ENCODE measurements at places on chromosomes 3 and 15. TPM values are rescaled to one million over a fixed set of nuclear protein-coding genes. Genes with fewer than 3 reads are reported as not detected.
A peak's percentile ranks its signal among the peaks of the same experiment; 100 is the strongest.

Gene KCNMB3
- total RNA-seq: 0.38 TPM

Gene TMCO5A
- not detected for total RNA-seq

Gene TTC23
- 18.6 TPM for total RNA-seq

Gene IL17RB
- not detected for total RNA-seq

Gene GP5
- 0.11 TPM for total RNA-seq

Gene WDR93
- not detected for total RNA-seq

Gene AADACL2
- total RNA-seq: not detected

DNA sequence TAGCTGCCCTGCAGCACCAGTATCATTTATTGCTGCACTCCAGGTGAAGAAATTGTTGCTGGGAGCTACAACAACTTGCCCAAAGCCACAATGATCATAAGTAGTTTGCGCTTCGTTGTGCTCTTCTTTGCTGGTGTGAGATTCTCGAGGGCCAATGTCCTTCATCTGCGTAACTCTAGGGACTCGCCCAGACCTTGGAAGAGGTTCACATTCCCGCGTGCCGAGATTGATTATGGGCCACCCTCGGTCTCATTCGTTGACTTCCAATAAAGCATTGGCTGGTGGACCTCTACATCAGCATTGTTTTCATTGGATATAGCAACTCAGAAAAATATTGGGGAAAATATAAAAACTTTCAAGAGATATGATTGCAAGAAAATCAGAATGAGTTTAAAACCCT, 423 bp upstream of the PHLDB2 start:
- DNase-seq: no peak

- DNase-seq: no peak
Observed at GRCh38 chr3:139463466-139463865, 12.8 kb downstream of the RBP2 start.

GRCh38 chr3:178353006-178353694, 183.1 kb upstream of the KCNMB2 start:
- peak; percentile 50 for DNase-seq

DNA sequence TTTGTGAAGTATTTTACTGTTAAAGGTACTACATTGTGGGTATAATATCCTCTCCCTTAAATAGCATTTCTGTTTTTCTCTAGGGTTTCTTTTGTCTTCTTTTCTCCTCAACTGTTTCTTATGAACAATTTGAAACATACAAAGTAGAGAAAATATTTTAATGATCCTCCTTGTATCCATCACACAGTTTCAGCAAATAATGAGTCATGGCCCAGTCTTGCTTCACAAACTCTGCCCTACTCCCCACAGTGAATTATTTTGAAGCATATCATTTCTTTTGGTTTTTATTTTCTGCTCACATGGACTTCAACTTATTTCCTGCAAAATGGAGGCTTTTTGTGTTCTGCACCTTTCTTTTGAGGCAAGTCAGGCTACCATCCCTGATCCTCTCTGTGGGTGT, 6.1 kb upstream of the SCAANT1 start:
- peak; percentile 80 for DNase-seq

DNA sequence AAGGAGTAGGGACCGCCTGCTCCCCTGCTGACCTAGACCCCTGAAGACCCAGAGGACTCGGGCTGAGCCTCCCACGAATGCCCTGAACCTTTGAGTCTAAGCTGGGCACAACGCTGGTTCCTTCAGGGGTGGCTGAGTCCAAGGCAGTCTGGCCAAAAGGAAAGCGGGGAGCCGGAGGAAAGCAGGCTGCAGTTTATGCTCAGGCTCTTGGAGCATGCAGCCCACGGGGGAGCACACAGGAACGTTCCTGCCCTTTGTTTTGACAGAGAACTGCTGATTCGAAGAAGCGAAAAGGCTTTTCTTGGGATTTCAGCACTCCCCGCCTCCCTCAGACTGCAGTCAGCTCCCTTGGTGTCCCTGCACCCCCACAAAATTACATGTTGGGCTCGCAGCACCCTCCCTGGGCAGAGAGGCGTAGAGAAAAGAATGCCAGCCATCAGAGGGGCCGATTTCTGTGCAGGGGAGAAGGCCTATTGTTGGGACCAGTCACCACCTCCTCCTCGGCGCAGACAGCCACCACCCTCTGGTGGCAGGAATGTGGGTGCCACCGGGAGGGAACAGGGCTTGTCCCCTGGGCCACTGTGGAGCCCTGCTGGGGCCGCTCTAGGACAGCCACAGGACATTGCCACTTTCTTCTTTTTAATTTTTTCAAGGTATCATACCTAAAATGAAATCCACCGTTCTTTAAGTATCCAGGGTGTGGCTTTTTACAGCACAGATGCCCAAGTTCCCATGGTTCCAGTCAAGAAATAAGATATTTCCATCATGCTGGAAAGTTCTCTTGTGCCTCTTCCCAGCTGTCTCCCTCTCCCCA, 72.2 kb downstream of the SMAD6 start:
- DNase-seq: peak; percentile 82

DNA sequence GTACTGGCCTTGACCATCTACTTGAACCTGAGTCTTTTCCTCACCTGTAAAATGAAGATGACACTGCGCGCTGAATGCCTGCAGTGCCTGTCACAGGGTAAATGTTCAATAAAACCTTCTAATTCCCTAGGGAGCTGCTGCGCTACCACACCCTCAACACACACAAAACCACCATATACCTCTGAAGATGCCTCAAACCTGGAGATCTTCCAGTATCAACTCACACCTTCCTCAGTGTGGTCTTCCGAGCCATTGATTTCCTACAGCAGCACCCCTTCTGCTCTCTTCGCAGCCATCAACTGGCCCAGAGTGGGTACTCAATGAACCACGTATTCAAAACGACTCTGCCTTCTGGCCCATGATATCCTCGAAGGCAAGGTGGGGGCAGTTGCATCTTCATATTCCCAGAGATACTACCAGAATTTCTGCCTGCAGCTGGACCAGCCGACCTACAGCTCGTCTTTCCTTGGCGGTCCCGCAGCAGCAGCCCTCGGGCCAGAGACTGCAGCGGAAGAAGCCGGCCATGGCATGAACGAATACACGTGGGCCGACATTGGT, 695 bp downstream of the RPL32 start:
- peak; percentile 68 for DNase-seq

GRCh38 chr15:33994005-33994615, 25.8 kb downstream of the CHRM5 start:
- DNase-seq: peak; percentile 53

DNA sequence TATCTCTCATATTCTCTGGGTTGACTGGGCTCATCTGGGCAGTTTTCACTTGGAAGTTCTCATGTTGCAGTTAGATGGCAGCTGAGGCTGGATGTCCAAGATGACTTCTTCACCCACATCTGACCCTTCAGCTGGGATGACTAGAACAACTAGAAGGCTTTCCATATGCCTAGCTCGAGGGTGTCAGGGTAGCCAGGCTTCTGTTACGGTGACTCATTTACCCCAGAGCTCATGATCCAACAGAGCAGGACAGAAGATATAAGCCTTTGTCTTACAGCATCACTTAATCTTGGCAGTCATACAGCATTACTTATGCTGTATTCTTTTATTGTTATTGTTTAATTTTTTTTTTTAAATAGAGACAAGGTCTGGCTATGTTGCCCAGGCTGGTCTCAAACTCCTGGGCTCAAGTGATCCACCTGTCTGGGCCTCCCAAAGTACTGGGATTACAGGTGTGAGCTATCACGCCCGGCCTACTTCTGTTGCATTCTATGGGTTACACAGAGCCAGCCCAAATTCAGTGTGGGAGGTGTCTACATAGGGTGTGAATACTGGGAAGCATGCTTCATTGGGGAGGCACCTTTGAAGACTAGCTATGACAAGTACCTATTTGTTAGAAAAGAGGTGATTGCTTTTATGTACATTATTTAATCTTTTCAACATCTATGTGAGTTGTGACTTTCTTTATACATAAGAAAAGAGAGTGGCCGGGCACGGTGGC, 10.7 kb downstream of the HMCES start:
- peak; percentile 87 for DNase-seq

DNA sequence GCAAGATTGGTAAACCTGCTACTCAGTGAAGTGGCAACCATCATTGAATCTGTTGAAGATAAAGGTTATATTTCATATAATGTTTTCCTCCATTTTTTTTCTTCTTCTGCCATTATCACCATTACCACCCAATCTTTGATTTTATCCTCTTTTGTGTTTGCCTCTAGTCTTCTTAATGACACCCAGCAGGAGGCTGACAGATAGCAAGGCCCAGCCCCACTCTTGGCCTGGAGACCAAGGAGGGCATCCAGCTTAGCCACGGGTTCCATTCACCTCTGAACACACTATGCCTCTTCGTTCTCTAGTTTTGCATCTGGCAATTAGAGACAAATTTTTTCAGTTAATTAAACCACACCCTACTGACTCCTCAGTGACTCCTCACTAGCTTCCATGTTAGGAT, 129.7 kb downstream of the TPRG1 start:
- no peak for DNase-seq

GRCh38 chr3:5002174-5002870, 23.1 kb downstream of the BHLHE40 start:
- no peak for DNase-seq

DNA sequence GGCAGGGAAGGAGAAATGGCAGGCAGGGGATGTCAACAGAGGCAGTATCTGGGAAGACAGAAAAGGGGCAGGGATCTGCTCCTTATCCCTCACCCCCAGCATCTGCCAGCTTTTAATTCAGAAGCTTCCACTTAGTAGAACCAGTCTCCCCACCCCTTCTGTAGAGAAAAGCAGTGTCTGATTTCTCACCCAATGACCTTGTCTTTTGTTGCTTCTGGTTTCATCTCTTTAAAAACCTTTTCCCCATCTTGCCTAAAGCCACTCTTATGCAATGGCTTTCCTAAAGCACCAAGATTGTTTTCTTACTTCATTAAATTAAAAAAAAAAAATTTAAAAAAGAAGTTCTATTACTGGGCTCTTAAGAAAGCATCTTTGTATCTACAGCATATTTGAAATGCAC, 27.8 kb downstream of the ARHGEF3 start:
- DNase-seq: no peak

- no peak for DNase-seq
Observed at GRCh38 chr3:101414121-101414520, 93.7 kb upstream of the IMPG2 start.

DNA sequence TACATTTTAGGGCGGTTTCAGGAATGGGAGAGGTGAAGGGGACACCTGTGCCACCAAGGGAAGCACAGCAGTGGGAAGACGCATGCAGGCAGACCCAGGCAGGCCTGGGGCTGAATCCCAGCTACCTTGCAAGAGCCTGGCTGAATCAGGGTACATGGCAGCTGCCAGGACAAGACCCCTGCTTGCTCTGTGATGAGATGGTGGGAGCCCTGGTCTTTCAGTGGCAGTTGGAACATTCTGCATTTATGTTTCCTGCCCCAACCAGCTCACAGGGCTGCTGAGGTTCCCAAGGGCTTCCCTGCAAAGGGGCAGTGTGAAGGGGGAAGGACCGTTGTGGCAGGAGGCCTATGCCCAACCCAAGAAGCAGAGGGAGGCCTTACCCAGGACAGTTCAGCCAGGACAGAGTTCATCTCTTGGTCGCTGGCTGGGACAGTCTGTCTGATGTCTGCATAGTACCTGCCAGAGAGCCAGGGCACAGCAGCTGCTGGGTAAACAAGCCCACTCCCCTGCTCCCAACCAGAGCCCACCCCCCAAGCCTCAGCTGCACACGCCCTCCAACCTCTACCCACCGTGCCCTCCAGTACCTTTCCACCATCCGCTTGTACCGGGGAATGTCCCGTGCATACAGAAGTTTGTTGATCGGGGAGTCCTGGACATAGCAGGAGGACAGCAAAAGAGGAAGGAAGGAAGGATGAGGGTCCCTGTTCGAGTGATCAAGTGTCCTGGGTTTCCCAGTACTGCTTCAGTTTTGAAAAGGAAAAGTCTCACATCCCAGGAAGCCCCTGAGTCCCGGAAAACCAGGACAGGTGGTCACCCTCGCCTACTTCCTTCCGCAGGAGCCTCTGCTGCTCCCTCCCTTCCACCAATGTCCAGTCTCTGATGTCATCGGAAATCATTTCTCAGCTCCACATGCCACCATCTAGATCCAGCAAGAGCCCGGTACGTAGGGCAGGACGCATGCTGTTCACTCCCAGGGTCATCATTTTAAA, 23.1 kb downstream of the PLXNB1 start:
- no peak for DNase-seq

- peak; percentile 94 for DNase-seq
Observed at GRCh38 chr3:45817831-45818522, 21.6 kb upstream of the SLC6A20 start.

DNA sequence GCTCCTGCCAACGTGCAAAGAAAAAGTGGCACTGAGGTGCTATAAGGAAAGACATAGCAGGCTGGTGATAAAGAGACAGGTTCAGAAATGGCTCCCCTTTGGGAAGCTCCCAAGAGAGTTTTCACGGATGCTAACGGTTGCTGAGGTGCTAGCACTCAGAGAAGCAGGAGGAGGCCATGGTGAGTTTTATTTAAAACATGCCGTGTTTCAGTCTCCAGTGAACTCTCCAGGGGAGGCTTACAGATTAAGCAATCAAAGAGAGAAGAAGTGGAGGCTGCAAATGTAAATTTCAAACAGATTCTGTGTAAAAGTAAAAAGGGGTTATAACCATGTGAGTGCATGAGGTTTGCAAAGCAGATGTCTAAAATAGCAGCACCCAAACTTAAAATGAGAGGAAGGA, 346.2 kb downstream of the NTRK3 start:
- no peak for DNase-seq

GRCh38 chr15:46751303-46751702, 966.0 kb upstream of the SEMA6D start:
- DNase-seq: no peak

DNA sequence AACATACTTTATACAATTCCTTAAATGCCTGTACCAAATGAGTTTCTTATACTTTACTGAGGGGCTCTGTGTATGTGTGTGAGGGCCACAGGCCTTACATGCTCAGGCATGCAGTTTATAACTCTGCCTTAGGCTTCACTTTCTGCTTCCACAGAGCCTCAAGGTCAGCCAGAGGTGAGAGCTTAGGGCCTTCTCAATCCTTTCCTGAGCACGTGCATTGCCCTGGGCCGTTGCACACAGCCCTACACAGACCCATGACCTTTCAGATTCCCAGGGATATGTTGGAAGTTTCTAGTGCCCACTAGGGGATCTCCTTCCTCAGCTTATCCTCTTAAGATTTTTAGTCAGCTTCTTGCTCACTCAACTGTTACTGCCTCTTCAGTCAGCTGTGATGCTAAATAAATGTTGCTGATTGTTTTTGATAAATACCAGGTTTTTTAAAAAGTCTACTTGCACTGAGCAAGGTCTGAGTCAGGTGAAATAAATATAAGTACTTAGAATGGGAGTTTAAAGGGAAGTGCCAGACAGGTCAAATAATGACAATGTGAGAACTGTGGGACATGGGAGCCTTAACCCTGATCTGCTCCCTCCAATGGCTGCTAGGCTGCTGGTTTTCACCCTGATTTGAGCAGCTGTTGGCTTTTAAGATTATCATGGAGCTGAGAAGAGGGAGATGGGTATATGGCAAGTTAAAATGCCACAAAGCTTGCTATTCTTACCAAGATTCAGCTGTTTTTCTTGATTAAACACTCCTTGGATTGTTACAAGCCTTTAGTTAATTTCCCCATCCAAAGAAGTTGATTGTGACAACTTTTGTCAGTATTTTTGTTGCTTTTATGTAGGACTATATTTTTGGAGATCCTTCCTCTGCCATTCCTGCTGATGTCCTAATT, 169.5 kb downstream of the PLD1 start:
- DNase-seq: peak; percentile 43

Measured in GM23248 (cell line).